ENCODE measurements at places on chromosomes 12 and 14.

DNA sequence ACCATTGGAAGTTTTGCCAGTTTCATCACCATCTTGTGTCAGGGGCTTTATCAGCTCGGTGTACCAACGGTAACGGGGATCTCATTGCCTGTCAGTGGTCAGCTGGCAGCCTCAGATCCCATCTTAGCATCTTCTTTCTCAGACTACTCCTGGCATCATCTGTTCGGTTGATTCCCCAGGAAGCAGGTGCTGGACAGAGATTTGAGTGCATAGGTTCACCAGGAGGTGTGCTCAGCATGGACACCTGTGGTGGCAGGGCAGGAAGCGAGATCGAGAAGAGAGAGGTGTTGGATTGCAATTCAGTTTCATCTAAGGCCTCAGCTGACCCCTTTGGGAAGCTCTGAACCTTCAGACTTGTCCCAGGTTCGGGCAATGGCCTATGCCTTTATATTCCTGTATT, 76.0 kb downstream of the C12orf75 start:
- DNase-seq = no peak

- no peak for DNase-seq
These were observed 1940.0 kb upstream of the SEL1L start for GRCh38 chr14:83473416-83474235.

- peak; percentile 1 for DNase-seq
These were observed 143.9 kb upstream of the SSTR1 start for GRCh38 chr14:38063711-38064320.

DNA sequence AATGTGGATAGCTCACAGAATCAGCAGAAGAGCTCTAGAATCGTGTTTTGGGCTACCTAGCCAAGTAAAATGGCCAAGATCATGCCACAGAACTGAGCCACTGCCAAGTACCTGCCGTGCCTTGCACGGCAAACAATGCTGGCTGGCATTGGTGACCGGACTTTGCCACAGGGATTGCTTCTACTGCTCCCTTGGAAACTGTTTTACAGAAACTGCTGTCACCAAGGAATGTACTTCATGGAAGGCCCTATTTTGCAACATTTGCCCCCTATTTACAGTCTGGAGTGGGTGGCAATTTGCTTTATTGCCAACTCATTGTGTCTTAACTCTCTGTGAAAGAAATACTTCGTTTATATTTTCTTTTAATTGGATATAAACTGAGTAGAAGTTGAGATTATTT, 49.0 kb downstream of the BORCS5 start:
- DNase-seq = peak; percentile 32

GRCh38 chr14:90624227-90624626, 192.0 kb downstream of the TTC7B start:
- DNase-seq = no peak

GRCh38 chr12:131106349-131106941, 152.7 kb downstream of the ADGRD1 start:
- no peak for DNase-seq

- no peak for DNase-seq
These were observed 349.2 kb upstream of the LMO3 start for GRCh38 chr12:16955083-16955657.

- peak; percentile 55 for DNase-seq
These were observed 4.6 kb downstream of the CCDC197 start for GRCh38 chr14:94001501-94002396.

- DNase-seq = no peak
These were observed 70.6 kb upstream of the MYF6 start for GRCh38 chr12:80636832-80637231.

DNA sequence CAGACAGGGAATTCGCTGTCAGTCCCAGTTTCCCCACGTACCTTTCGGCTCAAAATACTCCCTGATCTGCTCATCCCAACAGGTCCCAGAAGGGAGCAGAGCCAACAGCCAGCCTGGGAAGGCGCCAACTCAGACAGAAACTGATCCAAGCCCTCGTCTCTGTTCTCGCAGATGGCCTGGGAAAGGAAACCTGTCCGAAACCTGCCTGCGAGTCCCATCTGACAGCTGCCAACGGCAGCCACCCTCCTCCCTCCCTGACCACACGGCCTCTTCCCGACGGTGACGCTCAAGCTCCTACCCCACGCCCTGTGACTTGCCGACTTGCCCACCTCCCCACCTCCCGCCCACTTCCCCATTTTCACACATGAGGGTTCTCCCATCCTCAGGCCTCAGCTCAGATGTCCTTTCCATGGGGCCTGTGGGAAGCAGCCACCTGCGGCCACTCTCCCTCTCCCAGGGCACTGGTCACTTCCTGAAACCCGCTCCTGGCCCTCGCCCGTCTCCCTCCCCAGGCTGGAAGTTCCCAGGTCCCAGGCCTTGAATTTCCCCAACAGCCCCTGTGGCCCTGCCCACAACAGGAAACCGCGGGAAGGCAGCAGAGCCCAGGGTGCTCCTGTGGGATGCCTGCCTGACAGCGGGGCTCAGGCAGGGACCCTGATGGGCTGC, 60.9 kb upstream of the FBRSL1 start:
- DNase-seq = no peak

DNA sequence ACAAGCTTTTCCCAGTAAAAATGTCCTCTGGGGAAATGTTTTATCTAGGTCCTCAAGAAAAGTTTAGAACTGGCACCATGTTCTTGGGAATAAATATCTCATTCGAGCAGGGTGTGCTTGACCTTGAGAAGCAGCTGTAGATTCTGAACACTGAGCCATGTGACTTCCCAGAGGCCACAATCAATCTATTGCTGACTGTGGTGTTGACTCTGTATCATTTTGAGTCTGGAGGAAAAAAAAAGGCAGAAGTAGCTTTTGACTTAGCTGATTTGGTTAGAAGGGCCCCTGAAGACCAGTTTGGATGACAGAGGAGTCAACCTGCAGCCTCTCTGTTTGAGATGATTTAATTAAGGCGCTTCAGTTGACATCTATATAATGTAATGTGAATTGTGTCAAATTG, 592.4 kb upstream of the SEL1L start:
- DNase-seq = no peak

GRCh38 chr14:88386256-88386794, 868 bp downstream of the SPATA7 start:
- no peak for DNase-seq

GRCh38 chr14:33184587-33184986, 245.9 kb downstream of the NPAS3 start:
- no peak for DNase-seq

- DNase-seq = no peak
These were observed 22.1 kb downstream of the COCH start for GRCh38 chr14:30896435-30896834.

- peak; percentile 69 for DNase-seq
These were observed 333.9 kb downstream of the ZFP36L1 start for GRCh38 chr14:68458840-68459469.

- DNase-seq = no peak
These were observed 6.0 kb upstream of the ACADS start for GRCh38 chr12:120719496-120720233.

DNA sequence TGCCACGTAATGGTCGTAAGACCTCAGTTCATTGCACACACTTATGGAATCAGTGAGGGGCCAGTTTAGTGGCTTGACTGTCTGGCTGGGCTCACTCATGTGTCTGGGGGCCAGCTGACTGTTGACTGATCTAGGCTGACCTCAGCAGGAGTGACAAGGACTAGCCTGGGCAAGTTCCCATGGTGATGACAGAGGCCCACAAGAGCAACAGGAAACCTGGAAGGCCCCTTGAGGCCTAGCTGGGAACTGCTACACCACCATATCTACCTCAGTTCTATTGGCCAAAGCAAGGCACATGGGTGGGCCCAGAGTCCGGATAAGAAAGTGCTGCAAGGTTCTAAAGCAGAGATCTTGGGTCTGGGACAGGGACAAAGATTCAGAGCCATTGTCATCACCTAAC, 21.3 kb upstream of the RFLNA start:
- DNase-seq = no peak

DNA sequence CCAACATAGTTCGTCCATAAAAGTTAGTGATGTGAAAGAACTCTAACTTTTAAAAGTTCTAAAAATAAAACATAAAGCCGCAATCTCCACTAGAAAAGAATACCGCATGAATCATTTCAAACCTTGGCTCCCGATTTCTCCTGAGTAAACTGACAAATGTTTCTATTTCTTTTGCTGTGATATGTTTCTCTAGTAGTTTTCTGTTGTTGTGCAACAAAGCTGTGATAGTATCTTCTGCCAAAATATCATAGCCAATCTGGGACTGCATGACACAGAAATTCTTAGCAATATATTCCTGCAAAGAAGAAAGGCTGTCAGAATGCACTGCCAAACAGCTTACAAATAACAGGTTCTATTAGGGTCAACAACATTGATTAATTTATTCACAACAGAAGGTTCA, 174.0 kb downstream of the ITPR2 start:
- DNase-seq = peak; percentile 75

- no peak for DNase-seq
These were observed 70.1 kb upstream of the KRR1 start for GRCh38 chr12:75581515-75581914.

- DNase-seq = no peak
These were observed 79.4 kb upstream of the BCL11B start for GRCh38 chr14:99351166-99352007.

GRCh38 chr14:72451054-72451972, 442.6 kb downstream of the DPF3 start:
- DNase-seq = no peak

- DNase-seq = no peak
These were observed 9.3 kb downstream of the PGAM5 start for GRCh38 chr12:132719954-132720324.

- peak; percentile 17 for DNase-seq
These were observed 44.9 kb downstream of the SIX6 start for GRCh38 chr14:60553808-60554207.

DNA sequence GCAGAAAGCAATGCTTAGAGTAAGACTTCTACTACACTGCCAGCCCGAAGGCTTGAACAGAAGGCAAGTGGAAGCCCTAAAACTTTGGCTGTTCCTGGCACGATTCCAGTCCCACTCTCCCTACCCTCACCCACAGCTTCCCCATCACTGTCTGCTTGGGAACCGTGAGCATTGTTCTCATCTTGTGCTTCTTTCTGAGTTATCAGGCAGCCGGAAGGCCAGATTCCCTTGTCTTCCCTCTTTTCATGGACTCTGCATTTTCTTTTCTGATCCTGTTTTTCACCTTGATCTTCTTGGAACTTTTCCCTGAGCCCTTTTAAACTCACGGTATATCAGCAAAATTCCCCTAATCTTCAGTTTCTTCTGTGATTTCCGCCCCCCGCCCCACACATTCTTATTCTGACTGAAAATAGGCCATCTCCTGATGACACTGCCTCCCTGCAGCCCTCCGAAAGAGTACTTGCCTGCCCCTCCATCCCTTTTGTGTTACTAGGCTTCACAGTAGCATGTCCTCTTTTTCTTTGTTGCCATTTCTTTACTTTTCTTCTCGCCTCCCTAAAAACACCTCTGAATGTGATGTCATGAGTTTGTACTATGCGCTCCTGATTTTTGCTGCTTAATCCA, 29.9 kb downstream of the RCOR1 start:
- no peak for DNase-seq

DNA sequence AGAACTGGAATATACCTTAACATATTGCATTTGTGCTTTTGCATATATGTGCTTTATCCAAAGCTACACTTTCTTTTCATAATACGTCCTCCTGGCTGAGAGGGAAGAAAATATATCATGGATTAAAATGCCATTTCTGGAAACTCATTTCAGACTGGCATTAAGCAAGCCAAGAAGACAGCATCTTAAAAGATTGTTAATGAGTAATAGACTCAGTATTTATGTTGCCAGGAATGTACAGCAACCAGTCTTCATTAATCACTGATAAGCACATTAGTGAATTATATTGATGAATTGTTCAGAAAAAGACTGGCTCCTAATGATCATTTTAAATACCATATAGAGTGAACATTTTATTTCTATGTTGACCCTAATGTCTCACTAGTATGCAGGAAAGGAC, 134.9 kb upstream of the IFNG-AS1 start:
- no peak for DNase-seq

GRCh38 chr12:66786531-66787308, 107.8 kb upstream of the GRIP1 start:
- no peak for DNase-seq

DNA sequence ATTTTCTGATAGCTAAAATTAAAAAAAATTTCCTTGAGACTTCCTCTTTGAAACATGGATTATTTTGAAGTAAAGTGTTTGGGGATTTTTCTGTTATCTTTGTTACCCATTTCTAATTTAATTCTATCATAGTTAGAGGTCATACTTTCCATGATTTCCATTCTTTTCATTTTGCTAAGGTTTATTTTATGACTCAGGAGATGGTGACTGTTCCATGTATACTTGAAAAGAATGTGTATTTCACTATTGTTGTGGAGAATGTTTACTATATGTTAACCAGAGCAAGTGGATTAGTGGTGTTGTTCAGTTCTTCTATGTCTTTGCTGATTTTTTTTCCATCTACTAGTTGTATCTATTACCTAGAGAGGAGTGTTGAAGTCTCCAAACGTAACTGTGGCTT, 250.5 kb upstream of the PELI2 start:
- DNase-seq = no peak

DNA sequence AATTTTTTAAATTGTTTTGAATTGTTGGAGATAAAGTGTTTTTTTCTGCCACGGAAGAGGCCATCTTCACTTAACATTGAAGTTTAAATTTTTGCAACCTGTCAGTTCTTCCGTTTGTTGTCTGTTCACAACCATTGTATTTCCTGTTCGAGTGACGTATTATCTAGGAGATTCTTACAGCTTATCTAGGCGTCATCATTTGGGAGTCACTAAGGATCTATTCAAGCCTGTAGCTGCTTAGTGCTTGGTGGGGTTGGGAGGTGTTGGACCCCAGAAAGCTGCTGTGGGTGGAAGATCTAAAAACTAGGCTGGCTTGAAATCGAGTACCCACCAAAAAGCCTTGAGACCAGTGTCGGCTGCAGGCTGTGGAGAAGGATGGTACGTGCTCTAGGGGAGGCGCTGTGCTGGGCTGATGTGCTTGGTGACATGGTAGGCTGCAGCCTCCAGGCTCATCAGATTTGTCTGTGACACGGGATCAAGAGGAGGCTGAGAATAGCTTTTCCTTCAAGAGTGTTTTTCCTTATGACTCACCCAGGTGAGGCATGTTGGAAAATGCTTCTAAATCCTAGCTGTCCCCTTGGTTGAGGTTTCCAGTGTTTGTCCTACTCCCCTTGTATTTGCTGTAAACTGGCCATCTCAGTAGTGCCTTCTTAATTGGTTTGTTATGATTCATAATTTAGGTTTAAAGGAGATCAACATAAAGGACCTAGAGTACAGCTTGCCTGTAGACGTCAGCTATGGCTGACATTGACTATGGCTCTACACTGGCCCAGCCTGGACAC, 57.8 kb downstream of the ATG14 start:
- DNase-seq = no peak
